ENCODE measurements at places on chromosomes 5 and 9.

GRCh38 chr5:54187694-54188093 is 122.7 kb downstream of the ARL15 start:
- no peak for DNase-seq

DNA sequence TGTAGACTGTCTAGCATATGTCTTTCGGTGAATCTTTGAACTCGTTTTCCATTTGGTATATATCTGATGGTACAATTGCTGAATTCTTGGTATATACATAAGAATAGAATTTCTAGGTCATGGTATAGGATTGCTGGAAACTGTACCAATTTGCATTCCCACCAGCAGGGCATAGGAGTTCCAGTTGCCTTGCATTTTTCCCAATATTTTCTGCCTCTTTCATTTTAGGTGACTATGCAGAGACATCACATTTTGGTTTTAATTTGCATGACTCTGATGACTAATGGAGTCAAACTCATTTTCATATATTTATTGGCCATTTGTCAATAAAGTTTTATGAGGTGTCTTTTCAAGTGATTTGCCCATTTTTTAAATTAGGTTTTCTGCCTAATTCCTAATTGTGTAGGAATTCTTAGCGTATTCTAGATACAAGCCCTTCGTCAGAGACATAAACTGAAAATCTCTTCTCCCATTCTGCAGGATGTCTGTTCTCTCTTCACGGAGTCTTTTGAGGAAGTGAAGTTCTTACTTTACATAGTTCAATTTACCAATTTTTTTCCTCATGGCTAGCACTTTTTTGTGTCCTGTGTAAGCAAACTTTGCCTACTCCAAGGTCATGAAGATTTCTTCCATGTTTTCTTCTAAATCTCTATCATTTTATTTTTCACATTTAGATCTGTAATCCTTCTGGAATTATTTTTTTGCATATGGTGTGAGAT is 28.9 kb upstream of the PDCD1LG2 start:
- no peak for DNase-seq

DNA sequence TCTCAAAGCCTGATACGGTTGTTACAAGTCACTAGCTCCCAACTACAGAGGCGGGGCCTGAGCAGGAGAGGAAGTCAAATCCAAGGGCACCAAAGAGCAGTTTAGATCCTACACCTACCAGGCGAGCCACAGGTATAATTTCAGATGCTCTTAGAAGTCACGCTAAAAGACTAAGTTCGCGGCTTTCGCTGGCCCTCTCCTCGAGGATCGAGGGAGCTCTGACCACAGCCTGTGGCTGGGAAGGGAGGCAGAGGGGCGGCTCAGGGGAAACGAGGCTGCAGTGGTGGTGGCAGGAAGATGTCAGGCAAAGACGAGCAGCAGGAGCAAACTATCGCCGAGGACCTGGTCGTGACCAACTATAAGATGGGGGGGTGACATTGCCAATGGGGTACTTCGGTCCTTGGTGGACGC is 48.6 kb downstream of the SEMA4D start:
- no peak for DNase-seq

- DNase-seq: no peak
Observed at GRCh38 chr9:112569186-112569585, 82.6 kb downstream of the KIAA1958 start.

Measured in stimulated activated CD4-positive, alpha-beta T cell treated with anti-CD3 and anti-CD28 coated beads, Interleukin-12 subunit alpha, Interleukin-12 subunit beta, amount 100 ng/mL, for 24 hours (primary cell).